ENCODE measurements at places on chromosomes 12 and 14.
A peak's percentile ranks its signal among the peaks of the same experiment; 100 is the strongest.

DNA sequence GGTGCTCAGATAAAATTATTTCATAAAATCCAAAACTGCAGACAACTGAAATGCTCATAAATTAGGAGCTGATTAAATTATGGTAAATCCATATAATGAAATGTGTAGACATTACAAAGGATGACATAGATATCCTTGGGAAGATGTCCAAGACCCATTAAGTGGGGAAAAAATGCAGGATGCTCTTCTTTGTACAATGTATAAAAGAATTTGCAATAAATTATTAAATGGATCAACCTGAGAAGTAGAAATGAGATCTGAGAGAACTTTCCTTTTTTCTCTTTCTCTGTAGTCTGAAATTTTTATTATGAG is 336.4 kb upstream of the E2F7 start:
- no peak for DNase-seq

DNA sequence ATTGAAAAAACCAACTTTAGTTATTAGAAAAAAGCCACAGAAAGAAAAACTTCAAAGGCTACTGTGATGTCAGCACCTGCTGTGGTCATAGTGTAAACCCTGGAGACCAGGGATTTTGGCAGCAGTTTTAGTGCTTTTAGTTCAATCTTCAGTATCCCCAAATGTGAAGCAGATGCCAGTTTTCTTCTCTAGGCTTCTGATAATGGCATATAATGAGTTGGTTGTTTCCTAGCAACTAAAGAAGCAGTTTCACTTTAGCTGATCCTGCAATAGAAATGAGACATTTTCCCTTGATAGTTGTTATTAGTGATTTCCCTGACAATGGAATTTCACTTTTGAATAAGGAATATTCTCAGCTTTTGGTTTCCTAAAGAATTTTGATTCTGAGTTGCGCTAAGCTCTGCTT is 131.2 kb downstream of the NUBPL start:
- DNase-seq: no peak

GRCh38 chr12:7005311-7005710 is 13.0 kb downstream of the LPCAT3 start:
- no peak for DNase-seq

GRCh38 chr12:32534698-32535097 is 135.3 kb downstream of the FGD4 start:
- no peak for DNase-seq

GRCh38 chr12:80843969-80844368 is 93.8 kb downstream of the LIN7A start:
- DNase-seq: no peak

DNA sequence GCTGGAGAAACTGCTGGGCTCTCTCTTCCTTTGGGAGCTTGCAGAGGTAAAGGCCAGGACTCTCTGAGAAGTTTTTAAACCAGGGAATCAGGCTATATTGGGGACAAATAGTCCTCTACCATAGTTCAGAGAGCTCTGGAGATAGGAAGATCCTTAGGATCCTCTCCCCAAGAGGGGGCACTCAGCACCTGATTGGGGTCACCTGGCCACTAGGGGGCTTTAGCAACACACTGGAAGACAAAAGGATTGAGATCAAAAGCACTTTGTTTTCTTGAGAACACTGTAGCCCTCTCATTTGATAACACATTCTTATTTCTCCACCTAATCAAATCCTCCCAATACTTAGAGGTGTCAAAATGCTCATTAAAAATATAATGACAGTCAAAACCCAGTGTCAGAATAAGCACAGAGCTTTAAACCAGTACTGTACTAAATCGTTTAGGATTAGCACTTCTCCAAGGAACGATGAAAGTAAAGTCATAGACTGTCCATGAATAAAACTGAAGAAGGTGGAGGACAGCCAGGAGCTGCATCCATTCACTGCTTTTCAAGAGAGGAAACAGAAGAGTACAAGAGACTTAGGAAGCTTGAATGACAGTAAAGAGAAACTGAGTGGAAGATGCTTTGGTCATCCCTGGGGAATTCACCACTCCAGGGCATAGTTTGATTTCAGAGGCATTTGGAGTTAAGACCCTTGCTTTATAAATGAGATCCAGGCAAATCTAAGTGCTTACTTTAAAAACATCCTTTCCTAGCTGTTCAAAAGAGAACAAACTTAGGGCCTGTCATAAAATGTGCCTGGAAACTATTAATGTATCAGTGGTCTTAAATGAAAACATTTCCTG is 26.5 kb downstream of the BMP4 start:
- no peak for DNase-seq

DNA sequence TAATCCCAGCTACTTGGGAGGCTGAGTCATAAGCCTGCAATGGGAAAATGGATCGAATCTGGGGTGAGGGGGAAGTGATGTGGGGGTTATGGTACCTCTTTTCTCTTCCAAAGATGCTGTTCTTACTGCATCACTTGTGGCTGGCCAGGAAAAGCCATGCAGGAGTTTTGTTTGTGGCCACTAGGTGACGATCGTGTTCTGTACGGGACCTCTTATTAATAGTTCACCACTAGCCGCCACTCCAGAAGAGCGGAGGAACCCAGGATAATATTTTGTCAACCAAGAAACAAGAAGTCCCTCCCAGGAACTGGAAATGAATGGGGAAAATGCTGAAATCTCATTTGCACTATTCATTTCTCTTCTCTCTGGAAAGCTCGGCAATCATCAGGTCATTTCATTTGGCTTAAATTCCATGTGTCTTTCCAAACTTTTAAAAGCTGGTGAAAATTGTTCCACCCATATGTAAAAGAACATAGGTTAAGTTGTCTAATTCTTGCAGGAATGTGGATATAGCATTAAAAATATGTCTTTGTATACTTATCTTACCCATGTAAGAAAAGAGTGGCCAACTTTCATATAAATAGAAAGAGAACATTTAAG is 8.9 kb downstream of the GPR65 start:
- DNase-seq: peak; percentile 40

GRCh38 chr12:51189790-51190355 is 16.9 kb upstream of the TFCP2 start:
- DNase-seq: no peak
